ENCODE measurements at places on chromosomes 2 and 18.

DNA sequence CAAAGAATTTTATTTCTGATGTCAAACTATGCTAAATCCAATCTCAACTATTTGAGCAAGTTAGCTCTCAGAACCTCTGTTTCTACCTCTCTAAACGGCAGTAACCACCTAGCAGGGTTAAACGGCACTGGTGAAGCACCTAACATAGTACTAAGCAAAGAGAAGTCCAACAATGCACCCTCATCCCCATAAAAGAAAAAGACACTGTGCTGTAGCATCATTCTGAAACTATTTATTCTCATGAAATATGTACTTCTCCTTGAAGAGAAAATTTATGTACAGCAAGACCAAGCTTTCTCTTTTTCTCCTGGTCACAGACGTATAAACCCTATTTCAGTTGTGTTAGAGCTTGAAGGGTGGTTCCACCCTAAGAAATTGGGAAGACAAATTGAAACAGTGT is 4.8 kb downstream of the MEX3C start:
- peak; percentile 32 for DNase-seq

- DNase-seq = no peak
These were observed 1.9 kb downstream of the SCYGR3 start for GRCh38 chr2:227612546-227613271.

DNA sequence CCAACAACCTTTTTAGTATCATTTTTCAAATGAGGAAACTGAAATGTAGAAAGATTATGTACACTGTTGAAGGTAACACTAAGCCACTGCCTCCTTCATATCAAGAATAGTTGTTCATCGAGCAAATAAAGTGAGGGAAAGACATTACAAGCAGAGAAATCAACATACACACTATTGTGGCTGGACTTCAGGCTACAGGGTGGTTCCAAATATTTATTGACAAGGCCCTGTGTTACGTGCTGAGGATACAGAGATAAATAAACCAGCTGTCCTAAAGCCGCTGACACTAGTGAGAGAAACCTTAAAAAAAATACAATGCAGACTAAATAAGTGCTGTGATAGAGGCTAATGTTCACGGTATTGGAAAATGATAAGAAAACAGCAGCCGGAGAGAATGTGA is 1.9 kb upstream of the LNPK start:
- no peak for DNase-seq

- no peak for DNase-seq
These were observed 380.7 kb upstream of the CELF4 start for GRCh38 chr18:37946324-37946723.

- DNase-seq = peak; percentile 91
These were observed 221.9 kb upstream of the SETBP1 start for GRCh38 chr18:44458777-44459176.

DNA sequence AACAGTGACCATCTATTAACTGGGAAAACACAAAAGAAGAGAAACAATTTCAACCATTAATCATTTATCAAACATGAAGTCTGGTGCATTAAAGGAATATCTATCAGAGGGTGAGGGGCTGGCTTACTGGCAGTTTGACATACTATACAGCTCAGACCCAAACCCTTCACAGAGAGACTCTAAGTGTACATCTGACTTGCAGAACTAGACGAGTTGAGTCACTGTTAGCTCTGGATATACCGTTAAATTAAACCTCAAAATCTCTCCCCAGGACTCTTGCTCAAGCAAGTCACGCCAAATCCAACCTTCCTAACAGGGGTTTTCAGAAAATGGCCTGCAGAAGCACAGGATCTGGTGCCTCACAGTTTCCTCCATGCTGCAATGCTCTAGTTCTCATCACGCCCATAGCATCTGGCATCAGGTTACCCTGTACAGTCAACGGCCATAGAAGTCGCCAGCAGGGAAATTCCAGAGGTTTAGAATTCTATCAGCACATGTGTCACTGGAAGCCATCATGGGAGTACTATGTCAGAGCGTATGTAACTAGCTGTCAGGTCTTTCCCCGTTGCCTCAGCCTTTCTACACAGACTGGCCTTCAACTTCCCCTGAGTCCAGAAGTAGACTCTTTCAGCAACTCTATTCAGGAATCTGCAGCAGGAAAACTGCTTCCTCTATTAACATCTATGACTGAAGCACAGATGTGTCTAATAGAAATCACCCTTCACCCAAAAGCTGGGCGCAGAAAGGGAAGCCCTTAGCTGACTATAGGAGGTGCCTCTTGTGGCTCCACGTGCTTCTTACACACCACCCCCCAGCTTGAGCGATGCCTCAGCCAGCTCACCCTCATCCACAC is 9.3 kb downstream of the TGOLN2 start:
- DNase-seq = peak; percentile 44

DNA sequence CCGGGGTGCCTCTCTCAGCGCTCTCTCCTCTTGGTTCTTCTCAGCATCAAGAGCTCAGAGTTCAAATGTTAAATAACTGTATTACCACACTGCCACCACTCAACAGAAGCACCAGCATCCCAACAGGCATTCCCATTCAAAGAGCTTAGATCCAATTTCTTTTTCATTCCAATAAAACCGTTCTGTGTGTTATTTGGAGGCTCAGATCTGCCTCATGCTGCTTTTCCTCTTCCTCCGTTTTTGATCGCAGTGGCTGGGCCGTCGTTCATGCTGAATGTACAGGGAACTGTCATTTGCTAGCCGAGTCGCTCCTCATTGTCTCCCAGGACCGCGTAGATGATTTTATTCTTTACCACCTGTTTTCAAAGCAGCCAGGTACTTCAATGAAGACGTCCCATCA is 798.9 kb upstream of the SALL3 start:
- no peak for DNase-seq

DNA sequence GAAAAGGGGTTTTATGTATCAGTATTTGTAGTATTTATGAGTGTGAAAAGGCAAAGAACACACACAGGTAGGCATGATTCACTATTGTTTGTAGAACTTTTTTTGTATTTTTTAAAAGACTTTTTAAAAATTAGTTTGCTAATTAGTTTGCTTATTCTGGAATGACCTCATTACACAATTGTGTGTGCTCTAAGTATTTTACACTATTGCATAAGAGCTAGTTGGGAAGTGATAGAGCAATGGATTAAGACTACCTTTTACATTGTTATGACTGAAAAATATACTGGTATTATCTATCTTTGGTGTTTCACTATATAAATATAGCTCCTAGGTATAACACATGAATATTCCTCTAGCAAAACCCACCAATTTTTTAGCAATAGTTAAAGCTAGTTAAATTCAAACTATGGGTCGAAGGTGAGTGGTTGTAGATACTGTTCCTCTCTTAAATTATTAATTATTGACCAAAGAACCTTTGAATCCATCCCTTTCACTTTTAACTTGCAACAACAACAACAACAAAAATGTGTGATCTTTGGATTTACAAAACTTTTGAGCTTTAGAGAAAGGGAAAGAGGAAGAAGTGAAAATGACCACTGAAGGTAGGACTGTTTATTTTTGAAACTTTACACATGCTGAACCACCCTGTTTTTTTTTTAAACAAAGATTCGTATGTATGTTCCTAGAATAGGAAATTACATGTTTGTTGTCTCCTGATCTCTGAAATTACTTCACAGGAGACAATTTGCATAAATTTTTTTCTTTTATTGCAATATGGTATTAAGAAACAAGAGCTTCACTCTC is 18.7 kb downstream of the ITPRID2 start:
- DNase-seq = no peak
